ENCODE measurements at places on chromosomes 3 and 15. TPM values are rescaled to one million over a fixed set of nuclear protein-coding genes. Genes with fewer than 3 reads are reported as not detected.

The PLSCR5 gene
- not detected for total RNA-seq

The ADCY5 gene
- not detected for total RNA-seq

The FOXB1 gene
- total RNA-seq, result not detected

The GRK7 gene
- under 0.01 TPM for total RNA-seq

The NEDD4 gene
- 24.5 TPM for total RNA-seq

The TLR9 gene
- not detected for total RNA-seq

The SPSB4 gene
- total RNA-seq, result not detected

The SMCO1 gene
- total RNA-seq, result not detected

The TRIM42 gene
- total RNA-seq, result not detected

The COL8A1 gene
- total RNA-seq, result 686 TPM

The BTLA gene
- total RNA-seq, result not detected

The GOLGA8T gene
- not detected for total RNA-seq

The RBP2 gene
- total RNA-seq, result not detected

The SAMMSON gene
- not detected for total RNA-seq

The CILP gene
- total RNA-seq, result not detected

The CDHR4 gene
- not detected for total RNA-seq

The OR4F6 gene
- total RNA-seq, result not detected

The PIK3CA gene
- total RNA-seq, result 31.3 TPM

The CCR3 gene
- total RNA-seq, result not detected

The IL5RA gene
- not detected for total RNA-seq

The ACTR8 gene
- 35.4 TPM for total RNA-seq

The CKMT1B gene
- total RNA-seq, result not detected

The TTLL13 gene
- under 0.01 TPM for total RNA-seq

The ZNF80 gene
- total RNA-seq, result not detected

The CCR2 gene
- total RNA-seq, result not detected

The OR5K2 gene
- total RNA-seq, result not detected

The GHSR gene
- not detected for total RNA-seq

The C3orf20 gene
- under 0.01 TPM for total RNA-seq

The PPP1R14D gene
- not detected for total RNA-seq

The PBRM1 gene
- total RNA-seq, result 60.8 TPM

The AP3B2 gene
- total RNA-seq, result not detected

The SLC22A13 gene
- 0.09 TPM for total RNA-seq

The IL12A gene
- 0.47 TPM for total RNA-seq

The PRSS50 gene
- total RNA-seq, result not detected

The TMEM212 gene
- total RNA-seq, result not detected

The RPL4 gene
- 1,891 TPM for total RNA-seq

The KBTBD8 gene
- 3.5 TPM for total RNA-seq

The LYZL4 gene
- total RNA-seq, result 0.18 TPM

The SEMA6D gene
- total RNA-seq, result 2.2 TPM

The SPTBN5 gene
- total RNA-seq, result 10.5 TPM

The CCDC80 gene
- 11.5 TPM for total RNA-seq
